ENCODE measurements at places on chromosomes 3 and 15.

- no peak for DNase-seq
These were observed 263.3 kb upstream of the NR2E3 start for GRCh38 chr15:71547011-71547410.

DNA sequence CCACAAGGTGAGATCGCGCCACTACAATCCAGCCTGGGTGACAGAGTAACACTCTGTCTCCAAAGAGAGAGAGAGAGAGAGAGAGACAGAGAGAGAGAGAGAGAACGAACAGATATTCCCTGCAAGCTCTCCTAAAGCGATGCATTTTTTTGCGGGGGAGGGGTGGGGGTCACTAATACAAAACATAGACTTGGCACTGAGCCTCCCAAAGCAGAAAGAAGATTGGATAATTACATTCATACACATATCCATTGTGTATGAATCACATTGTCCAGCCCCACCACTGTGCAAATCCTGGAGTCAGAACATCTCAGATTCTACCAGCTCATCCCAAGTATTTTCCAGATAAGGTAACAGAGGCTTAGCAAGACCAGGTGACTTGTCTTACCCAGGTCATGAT is 459.9 kb downstream of the MAGI1 start:
- DNase-seq: no peak

DNA sequence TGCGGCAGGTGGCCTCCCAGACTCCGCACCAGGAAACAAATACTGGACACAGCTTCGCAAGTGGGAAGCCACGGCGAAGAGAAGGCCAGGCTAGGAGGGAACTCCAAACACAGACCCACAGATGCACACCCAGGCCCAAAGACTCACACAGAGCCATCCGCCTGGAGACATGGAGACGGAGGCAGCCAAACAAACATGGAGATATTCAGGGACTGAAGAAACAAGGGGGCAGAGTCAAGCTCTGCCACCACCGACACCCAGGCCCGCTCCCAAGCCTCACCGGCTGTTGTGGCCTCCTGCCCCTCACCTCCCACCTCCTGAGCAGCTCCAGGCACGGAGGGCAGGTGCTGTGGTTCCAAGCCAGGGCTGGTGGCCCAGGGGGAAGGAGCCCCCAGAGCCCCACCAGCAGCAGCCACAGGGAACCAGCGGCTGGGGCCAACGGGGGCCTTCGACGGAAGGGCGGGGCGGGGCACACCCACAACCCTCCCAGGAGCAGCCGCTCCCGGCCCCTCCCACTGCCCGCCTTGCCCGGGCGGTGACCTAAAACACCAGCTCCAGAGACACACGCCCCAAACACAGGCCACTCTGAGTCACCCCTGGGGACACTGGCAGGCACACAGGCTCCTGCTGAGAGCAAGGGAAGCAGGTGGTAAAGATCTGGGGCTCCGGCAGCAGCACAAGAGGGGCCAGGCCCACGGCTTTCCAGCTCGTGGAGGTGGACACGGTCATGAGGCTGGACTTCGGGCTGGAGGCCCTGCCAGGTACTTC is 31.9 kb downstream of the TNK2 start:
- peak; percentile 7 for DNase-seq

GRCh38 chr3:158140396-158140795 is 30.5 kb downstream of the RSRC1 start:
- no peak for DNase-seq

GRCh38 chr3:52600258-52600657 is 63.9 kb downstream of the UQCC5 start:
- no peak for DNase-seq

- DNase-seq: no peak
These were observed 38.2 kb upstream of the SUCLG2 start for GRCh38 chr3:67692621-67693020.

DNA sequence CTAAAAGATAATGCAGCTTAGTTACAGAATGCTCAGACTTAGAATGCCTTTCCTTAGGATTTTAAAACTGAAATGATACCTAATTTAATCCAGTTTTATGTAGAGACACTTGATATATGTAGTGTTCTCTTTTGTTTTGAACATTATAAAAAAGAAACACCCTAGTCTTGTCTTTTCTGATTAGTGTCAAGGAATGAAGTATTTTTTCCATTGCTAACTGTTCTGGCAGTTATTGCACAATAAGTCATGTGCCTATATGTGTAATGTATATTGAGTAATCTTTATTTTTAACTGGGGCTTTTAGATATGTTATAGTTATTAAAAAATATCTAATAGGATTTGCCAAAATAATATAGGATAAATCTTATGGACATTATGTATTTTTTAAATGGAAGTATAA is 4.5 kb downstream of the ARL8B start:
- no peak for DNase-seq

DNA sequence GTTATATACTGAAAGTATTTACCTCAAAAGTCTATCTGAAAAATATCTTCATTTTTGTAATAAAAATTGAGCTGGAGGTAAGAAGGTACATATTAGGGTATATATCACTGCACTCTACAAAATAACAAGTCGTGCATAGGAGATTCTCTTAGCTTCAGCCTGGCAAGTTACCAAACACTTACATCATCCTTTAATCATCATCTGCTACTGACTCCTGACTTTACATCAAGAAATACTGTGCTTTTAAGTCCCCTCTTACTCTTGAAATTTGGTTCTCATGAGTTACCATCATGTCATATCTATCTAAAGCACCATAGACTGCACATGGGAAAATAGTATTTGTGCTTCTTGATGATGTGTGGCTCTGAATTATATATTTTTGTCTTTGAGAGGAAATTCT is 50.8 kb downstream of the LYSMD4 start:
- peak; percentile 75 for DNase-seq

- DNase-seq: no peak
These were observed 70.5 kb upstream of the SLC4A7 start for GRCh38 chr3:27554706-27555105.

DNA sequence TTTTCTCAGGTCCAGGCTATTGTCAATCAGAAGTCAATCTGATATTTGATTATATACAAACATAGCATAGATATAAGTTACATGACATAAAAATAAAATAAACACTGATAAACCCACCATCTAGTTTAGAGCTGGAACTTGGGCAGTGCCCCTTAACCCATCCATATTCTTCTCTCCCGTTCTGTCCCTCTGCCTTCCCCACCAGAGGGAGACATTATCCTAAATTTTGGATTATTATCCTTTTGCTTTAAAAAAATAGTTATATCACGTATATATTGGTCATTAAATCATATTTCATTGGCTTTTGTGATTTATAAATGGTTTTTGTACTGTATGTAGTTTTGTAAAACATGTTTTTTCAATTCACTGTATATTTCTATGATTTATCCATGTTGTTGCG is 107.9 kb downstream of the GMPS start:
- no peak for DNase-seq

- no peak for DNase-seq
These were observed 4.8 kb downstream of the C3orf52 start for GRCh38 chr3:112090887-112091586.

GRCh38 chr15:89908226-89908625 is 4.5 kb downstream of the ARPIN start:
- no peak for DNase-seq

GRCh38 chr3:3619815-3620214 is 179.4 kb upstream of the LRRN1 start:
- DNase-seq: no peak

- no peak for DNase-seq
These were observed 20.2 kb upstream of the DAPK2 start for GRCh38 chr15:64066451-64066850.

GRCh38 chr3:17407576-17407975 is 334.9 kb downstream of the TBC1D5 start:
- no peak for DNase-seq

GRCh38 chr3:141644931-141645330 is 93.2 kb upstream of the RNF7 start:
- peak; percentile 22 for DNase-seq

- DNase-seq: no peak
These were observed 369.4 kb downstream of the MAGI1 start for GRCh38 chr3:65669163-65669875.

DNA sequence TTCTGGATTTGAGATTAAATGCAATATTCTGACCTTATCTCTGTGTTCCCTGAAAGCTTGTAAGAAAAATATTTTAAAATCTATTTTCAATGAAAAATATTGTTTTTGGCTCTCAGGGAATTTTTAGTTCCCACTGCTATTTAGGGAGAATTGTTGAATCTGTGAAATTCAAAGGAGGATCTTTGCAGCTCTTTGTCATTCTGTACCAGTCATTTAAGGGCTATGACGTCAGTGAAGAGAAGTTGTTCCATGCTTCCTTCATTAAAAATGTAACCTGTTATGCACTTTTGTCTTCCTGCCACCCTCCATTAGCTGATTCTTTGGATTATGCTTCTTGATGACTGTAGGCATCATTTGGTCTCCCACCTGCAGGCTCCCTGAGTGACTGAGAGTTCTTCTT is 427.8 kb upstream of the C2CD4B start:
- DNase-seq: no peak

DNA sequence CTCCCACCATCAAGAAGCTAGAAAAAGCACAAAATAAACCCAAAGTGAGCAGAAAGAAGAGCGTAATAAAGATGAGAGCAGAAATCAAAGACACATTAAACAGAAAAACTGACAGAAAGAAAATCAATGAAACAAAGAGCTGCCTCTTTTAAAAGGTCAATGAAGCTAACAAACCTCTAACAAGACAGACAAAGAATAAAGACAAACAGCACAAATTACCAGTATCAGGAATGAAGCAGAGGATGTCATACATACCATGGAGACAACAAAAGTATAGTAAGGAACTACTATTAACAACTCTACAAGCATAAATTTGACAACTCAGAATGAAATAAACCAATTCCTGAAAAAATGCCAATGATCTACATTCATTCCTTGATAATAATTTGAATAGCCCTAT is 15.0 kb downstream of the C3orf70 start:
- no peak for DNase-seq
